Panc1 (cell line): ENCODE measurements at places on chromosomes 11 and 22. TPM values are rescaled to one million over a fixed set of nuclear protein-coding genes. Genes with fewer than 3 reads are reported as not detected.

DNA sequence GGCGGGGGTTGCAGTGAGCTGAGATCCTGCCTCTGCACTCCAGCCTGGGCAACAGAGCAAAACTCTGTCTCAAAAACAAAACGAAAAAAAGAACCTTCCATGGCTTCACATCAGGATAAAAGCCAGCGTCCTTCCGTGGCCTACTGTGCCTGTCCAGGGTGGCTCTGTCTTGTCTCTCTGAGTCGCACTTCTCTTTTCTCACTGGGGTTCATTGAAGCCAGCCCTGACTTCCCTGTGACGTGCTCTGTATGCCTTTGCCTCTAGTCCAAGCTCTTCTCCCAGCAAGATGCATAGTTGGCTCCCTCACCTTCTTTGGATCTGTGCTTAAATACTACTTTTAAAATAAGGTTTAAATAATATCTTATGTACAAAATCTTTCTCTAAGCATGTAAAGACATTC lies 11.6 kb downstream of the ATXN10 start:
- no peak for DNase-seq
- peaks cover 86% of the 10 kb centered on the region for H3K4me1 ChIP-seq
- H3K4me3 ChIP-seq = no peak overlapping the region
- H3K36me3 ChIP-seq = no peaks in the 10 kb centered on the region
- no peaks in the 10 kb centered on the region for H3K27me3 ChIP-seq

DNA sequence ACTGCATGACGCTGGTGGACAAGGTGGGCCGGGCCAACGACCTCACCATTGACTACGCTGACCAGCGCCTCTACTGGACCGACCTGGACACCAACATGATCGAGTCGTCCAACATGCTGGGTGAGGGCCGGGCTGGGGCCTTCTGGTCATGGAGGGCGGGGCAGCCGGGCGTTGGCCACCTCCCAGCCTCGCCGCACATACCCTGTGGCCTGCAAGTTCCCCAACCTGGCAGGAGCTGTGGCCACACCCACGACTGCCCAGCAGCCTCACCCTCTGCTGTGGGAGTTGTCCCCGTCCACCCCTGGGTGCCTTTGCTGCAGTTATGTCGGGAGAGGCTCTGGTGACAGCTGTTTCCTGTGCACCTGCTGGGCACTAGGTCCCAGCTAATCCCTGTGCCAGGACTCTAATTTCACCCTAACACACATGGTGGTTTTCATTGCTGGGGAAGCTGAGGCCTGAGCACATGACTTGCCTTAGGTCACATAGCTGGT lies 49.0 kb upstream of the PPP6R3 start:
- no peak for DNase-seq
- peaks cover 15% of the 10 kb centered on the region for H3K36me3 ChIP-seq
- H3K27ac ChIP-seq = no peak overlapping the region
- H3K4me3 ChIP-seq = no peak overlapping the region
- H3K27me3 ChIP-seq = no peaks in the 10 kb centered on the region
- H3K4me1 ChIP-seq = no peaks in the 10 kb centered on the region

DNA sequence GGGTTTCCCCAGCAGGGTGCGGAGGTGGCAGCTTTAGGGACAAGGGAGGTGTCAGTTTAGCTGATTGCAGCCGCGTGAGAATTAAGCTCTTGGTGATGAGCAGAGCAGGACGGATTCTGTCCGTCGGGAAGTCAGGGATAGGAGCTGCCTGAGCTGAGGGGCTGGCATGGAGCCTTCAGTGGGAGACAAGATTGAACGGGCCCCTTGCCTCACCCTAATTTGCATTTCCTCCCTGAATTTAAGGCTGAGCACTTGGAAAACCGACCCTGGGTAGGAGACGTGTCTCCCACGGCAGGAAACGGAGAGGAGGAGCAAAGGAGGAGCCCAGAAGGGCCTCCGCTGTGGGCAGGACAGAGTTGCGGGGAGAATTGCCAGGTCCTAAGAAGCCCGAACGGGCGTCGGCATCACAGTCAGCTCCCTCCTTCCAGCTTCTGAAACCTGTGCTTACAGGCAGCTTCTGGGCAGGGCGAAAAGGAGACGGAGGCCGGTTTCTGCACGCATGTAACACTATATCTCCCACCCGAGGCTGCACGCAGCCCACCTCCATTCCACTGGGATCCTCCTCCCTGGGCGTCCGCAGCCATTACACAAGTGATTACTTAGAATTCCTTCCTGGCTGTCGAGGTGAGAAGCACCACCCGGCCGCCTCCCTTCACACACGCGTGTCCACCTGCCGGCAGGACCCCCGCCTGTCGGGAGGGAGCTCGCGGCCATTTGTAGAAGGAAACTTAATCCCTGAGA lies 345.8 kb downstream of the BRD1 start:
- H3K27me3 ChIP-seq = no peaks in the 10 kb centered on the region; the same call in 1 of the 2 replicates
- DNase-seq = no peak
- no peaks in the 10 kb centered on the region for H3K4me1 ChIP-seq
- peak overlapping the region; percentile 8 for H3K4me3 ChIP-seq
- no peak overlapping the region for H3K27ac ChIP-seq

GRCh38 chr11:10594407-10594806 lies 25.9 kb upstream of the LYVE1 start:
- DNase-seq = no peak
- no peak overlapping the region for H3K27ac ChIP-seq
- no peaks in the 10 kb centered on the region for H3K36me3 ChIP-seq
- H3K27me3 ChIP-seq = peaks cover 26% of the 10 kb centered on the region; the same call in 1 of the 2 replicates
- no peak overlapping the region for H3K4me3 ChIP-seq

DNA sequence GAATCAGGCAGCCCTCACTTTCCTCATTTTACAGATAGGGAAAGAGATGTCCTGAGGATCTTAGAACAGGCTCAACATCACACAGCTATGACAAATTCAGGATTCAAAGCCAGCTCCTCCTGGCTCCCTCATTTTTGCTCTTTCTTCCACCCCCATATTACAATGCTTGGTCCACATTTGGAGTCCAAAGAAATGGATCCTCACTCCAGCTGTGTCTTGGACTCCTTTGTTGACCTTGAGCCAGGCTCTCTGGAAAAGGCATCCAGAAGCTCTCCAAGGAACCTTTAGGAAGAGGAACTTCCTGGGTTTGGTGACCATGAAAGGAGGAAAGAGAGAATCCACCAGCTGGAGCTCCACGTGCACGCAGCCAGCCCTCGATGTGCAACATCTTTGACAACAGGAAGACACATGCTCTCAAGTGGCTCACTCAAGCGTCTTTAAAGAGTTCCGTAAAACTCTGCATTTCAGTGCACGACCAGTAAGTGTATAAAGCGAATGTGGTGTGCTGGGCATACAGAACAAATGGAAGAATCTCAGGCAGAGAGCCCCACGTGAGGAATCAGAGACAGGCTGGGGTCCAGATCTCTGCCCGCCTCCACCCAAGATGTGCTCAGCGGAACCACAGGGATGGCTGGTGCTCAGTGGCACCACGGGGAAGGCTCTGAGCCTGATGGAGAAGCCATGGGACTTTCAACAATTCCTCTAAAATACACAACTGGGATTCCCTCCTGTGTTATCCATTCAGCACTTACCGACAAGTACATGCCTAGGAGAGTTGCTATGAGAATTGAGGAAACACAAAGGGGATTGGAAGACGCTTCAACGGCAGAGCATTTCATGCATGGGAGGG lies 48.4 kb downstream of the ISX start:
- no peak for DNase-seq
- H3K27ac ChIP-seq = no peak overlapping the region
- H3K36me3 ChIP-seq = no peaks in the 10 kb centered on the region
- no peak overlapping the region for H3K4me3 ChIP-seq
- H3K4me1 ChIP-seq = no peaks in the 10 kb centered on the region

- no peak overlapping the region for H3K4me3 ChIP-seq
- no peak overlapping the region for H3K27ac ChIP-seq
- no peak for DNase-seq
- H3K27me3 ChIP-seq = no peaks in the 10 kb centered on the region; the same call in 1 of the 2 replicates
These were observed 42.0 kb upstream of the TENM4 start for GRCh38 chr11:79482800-79483199.

DNA sequence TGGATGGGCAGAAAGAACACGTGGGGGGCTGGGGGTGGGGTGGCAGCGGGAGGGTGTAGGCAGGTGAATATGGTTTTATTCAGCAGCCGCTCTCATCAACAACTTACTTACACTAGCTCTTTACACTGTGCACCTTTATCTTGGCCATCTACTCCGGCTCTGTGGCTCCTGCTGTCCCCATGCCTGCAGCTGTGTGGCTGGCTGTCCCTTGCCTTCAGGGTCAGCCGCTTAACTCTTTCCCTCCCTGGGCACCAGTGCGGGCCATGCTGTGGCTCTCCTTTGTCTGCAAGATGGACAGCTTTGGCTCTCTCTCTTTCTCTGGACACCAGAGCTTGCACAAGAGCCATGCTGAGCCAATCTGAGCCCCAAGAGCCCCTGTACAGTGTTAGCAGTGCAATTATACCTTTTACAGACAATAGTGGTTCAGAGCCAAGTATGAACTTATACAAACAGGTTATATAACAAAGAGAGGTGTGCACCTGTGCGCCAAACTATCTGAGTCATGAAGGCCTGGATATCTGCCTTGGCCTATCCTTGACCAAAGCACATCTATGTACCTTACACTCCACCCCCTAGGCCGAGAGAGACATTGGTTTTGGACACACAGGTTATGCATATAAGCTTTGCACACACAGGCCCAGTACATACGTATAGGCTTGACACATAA lies 94.3 kb upstream of the CTSC start:
- H3K27me3 ChIP-seq = no peaks in the 10 kb centered on the region
- H3K27ac ChIP-seq = no peak overlapping the region
- H3K36me3 ChIP-seq = no peaks in the 10 kb centered on the region
- H3K4me3 ChIP-seq = no peak overlapping the region

DNA sequence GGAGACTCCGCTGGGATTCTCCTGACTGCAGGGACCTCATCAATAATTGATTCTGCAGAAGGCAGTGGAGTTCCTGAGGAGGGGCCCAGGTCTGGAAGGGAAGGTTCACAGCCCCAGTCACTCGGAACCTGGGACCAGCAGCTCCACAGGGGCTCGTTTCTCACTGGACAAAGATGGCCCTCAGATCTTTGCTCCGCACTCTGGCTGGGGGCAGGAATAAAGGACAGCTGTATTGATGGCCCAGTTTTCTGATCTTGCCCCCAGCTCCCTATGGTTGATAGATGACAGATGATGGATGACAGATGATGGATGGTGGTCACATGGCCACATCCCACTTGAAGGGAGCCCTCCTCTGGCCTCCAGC lies 11.3 kb upstream of the BCR start:
- H3K27ac ChIP-seq = no peak overlapping the region
- H3K27me3 ChIP-seq = no peaks in the 10 kb centered on the region
- H3K4me1 ChIP-seq = no peaks in the 10 kb centered on the region
- no peaks in the 10 kb centered on the region for H3K36me3 ChIP-seq
- DNase-seq = no peak
- H3K4me3 ChIP-seq = no peak overlapping the region

DNA sequence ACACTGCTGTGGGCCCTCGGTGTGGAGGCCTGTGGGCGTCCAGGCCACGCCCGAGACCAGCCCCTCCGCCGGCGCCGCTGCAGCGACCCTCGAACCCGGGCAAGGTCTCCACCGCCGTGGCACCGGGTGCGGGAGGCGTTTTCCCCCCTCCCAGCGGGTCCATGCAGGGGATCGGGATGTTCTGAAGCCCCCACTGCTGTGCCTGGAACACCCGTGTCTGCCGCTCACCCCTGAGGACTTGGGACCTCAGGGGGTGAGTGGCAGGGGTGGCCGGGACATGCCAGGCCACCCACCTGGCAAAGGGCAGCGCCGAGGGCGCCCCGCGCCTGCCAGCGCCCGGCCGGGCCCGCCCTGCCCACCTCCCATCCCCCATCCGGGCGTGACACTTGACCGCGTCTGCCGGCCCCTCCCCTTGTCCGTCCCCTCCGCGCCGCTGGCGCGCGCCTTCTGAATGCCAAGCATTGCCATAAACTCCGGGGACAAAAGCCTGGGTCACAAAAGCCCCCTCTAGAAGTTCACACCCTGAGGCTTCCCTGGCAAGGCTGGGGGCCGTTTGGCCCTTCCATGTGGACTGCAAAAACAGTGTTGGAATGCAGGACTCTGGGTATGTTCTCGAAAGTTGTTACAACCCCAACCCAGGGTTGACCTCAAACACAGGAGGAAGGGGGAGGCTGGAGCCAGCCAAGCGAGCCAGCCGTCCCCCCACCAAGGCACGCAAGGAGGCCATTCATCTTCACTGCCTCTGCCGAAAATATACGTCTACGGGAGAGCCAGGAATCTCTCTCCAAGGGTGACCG lies 819 bp upstream of the KCNQ1OT1 start:
- H3K4me1 ChIP-seq = peaks cover 10% of the 10 kb centered on the region
- peak overlapping the region; percentile 62 for H3K4me3 ChIP-seq
- H3K27ac ChIP-seq = peak overlapping the region; percentile 75

GRCh38 chr11:132451942-132452601 lies 1080.2 kb downstream of the OPCML start:
- H3K4me3 ChIP-seq = no peak overlapping the region
- no peak overlapping the region for H3K27ac ChIP-seq
- no peaks in the 10 kb centered on the region for H3K36me3 ChIP-seq
- H3K4me1 ChIP-seq = no peaks in the 10 kb centered on the region
- H3K27me3 ChIP-seq = no peaks in the 10 kb centered on the region
- DNase-seq = no peak

- H3K36me3 ChIP-seq = no peaks in the 10 kb centered on the region
- no peaks in the 10 kb centered on the region for H3K27me3 ChIP-seq
- no peak for DNase-seq
- no peak overlapping the region for H3K4me3 ChIP-seq
These were observed 271.4 kb upstream of the LUZP2 start for GRCh38 chr11:24225501-24225900.

The PLA2G6 gene
- 16.2 TPM for total RNA-seq

The APBB1 gene
- total RNA-seq = 9.6 TPM

The CSF2RB gene
- not detected for total RNA-seq

The PIH1D2 gene
- total RNA-seq = 3.0 TPM

The CRYBB3 gene
- 0.67 TPM for total RNA-seq

The TST gene
- 15.9 TPM for total RNA-seq

The LARGE1 gene
- 2.5 TPM for total RNA-seq

The FANCF gene
- 11.6 TPM for total RNA-seq
